ENCODE measurements at places on chromosomes 2 and 18. TPM values are rescaled to one million over a fixed set of nuclear protein-coding genes. Genes with fewer than 3 reads are reported as not detected.

Gene TCF23
- total RNA-seq, result not detected

DNA sequence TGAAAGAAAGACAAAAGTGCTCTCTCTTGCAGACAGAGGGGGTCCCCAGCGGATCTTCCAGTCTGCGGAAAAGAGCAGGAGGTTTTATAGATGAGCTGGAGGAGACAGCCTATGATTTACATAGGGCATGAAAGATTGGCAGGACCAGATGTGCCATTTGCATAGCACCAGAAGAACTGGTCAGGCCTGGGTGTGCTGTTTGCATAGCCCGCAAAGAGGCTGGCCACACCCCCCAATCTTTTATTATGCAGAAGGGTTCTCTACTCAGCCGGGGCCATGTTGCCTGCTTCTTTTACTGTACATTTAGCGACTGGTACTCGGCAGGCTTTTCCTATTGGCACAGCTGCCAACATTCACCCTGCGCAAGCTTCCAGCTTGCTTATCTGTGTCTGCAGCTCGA, 317.6 kb downstream of the GALR1 start:
- DNase-seq, result no peak

DNA sequence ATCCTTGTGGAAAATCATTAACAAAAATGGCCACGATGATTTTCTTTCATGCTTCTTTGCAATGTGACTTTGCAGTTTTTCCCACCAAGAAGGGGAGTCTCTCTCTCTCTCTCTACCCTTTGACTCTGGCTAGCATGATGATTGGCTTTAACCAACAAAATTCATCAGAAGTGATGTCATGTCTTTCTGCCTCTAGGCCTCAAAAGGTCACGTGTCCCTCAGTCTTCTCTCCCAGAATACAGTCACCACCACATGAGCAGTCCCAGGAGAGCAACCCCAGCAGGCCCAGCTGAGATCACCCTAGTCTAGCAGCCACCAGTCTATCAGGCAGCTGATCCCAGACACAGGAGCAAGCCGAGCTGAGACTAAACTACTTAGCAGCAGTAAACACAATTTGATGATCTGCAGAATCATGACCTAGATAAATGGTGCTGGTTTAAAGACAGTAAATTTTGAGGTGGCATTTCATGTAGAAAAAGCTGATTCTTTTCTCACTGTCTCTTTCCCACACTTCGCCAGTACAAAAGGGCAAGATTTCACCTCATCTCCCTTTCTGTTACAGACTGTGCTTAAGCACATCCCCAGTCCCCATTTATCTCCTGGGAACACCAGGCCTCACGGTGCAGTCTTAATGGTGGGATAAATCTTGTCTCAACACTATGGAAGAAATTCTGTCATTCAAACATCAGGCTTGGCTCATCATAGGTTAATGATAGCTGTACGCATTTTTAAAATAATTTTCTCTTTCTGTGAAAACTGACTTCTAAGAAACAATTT, 132.7 kb downstream of the SCG2 start:
- DNase-seq, result no peak

DNA sequence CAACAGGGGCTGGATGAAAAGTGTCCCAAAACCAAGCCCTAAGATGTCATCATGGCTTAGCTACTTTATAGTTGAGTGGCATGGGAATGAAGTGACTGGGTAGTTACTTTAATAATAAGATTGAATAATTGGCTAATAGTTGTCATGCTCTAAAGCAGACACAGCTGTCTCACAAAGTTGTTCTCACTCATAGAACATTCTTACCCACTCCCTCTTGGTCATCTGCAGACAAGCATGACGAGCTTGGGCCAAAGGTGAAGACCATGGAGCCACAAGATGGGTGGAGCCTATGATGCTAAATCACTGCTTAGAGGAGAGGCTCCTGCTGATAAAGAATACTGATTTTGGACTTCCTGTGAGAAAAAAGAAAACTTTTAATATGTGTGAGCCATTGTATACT, 62.4 kb upstream of the MMADHC start:
- no peak for DNase-seq

DNA sequence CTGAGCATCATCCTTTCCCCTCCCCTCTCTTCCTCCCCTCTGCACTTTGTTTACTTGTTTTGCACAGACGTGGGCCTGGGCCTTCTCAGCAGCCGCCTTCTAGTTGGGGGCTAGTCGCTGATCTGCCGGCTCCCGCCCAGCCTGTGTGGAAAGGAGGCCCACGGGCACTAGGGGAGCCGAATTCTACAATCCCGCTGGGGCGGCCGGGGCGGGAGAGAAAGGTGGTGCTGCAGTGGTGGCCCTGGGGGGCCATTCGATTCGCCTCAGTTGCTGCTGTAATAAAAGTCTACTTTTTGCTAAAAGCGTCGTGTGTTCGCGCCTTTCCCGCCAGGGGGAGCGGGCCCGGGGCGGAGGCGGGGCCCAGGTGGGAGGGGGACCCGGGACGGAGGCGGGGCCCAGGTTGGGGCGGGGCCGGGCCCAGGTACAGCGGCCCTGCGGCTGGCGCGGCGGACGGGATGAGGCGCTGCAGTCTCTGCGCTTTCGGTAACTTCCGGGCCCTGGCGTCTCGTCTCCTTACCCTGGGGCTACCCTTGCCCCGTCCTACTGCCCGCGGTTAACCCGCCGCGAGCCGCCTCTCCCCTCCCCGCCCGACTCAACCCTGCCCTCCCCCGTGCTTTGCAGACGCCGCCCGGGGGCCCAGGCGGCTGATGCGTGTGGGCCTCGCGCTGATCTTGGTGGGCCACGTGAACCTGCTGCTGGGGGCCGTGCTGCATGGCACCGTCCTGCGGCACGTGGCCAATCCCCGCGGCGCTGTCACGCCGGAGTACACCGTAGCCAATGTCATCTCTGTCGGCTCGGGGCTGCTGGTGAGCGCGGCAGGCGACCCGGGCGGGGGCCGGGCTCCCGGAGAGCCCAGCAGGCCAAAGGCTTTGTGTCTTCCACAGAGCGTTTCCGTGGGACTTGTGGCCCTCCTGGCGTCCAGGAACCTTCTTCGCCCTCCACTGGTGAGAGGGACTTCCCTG, at the start of gene KRTCAP3:
TSS of gene KRTCAP3 (plus strand) at position 424 of the 962 bp plus-strand sequence. CDS start at position 456, 32 bp downstream.
- DNase-seq, result no peak

Gene RPRM
- total RNA-seq, result not detected

DNA sequence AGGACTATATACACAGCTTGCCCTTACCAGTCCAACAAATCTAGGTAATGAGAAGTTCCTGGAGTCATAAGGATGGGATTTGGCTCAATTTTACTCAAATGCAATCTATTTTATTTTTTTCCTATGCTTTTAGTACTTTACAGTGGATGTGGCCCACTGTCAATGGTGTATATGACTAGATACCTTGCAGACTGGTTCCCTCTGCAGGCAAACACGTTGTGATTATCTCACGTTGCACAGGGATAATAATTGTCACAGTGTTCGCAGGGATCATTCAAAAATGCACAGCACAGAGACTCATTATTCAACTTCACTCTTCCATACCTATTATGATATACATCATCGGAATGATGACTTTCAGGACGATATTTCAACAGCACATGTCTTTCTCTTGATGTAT, 359.7 kb downstream of the MBD2 start:
- no peak for DNase-seq

- DNase-seq, result no peak
Measured at GRCh38 chr2:105239924-105240323, 1.6 kb upstream of the GPR45 start.

GRCh38 chr18:50313031-50313607, 25.6 kb upstream of the CXXC1 start:
- no peak for DNase-seq

Gene HOXD8
- 14.2 TPM for total RNA-seq

GRCh38 chr2:74426181-74426758, 4.7 kb downstream of the WDR54 start:
- no peak for DNase-seq

DNA sequence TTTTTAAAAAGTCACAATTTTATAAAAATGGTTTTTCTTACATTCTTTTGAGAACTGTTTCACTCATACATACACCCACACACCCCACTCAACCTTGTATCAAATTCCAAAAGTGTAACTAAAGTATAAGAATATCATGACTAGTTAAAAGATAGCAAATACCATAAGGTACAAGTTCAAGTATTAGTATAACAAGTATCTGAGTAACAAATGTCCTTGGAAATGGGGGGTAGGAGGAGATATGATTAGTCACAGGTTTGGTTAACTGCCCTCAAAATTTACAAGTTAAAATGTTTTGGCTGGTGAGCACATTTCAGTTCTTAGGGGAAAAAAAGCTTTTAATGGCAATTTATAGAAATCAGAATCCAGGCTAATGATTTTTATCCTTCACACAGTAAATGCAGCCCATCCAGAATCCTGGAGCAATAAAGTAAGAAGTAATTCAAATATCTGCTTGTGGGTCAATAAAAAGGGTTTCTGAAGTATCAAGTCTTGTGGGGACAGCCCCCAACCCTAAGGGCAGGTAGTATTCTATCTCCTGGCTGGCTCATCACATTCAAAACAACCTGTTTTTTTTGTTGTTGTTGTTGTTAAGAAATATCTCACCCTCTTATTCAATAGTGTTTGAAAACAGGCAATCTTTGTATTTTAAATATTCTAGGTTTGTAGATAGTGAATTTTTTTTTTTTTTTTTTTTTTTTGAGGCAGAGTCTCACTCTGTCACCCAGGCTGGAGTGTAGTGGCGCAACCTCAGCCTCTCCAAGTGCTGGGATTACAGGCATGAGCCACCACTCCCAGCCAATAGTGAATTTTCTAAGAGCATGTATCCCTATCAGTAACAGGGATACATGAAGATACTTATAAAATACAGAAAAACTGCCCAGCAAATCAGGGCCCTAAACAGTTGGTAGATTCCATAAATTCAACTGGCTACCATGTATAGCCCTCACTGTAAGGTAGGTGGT, 14.5 kb downstream of the IAH1 start:
- no peak for DNase-seq

GRCh38 chr18:57576316-57576715, 10.2 kb downstream of the FECH start:
- no peak for DNase-seq

Gene LHCGR
- not detected for total RNA-seq

- peak; percentile 44 for DNase-seq
Measured at GRCh38 chr2:173652767-173653431, 298.2 kb downstream of the CDCA7 start.

GRCh38 chr2:212549941-212550340, 11.3 kb upstream of the ERBB4 start:
- no peak for DNase-seq

Gene GMCL1
- total RNA-seq, result 9.4 TPM

- DNase-seq, result peak; percentile 18
Measured at GRCh38 chr2:178761759-178762371, 45.4 kb downstream of the TTN start.

Gene PTPRN
- total RNA-seq, result 0.47 TPM

- no peak for DNase-seq
Measured at GRCh38 chr2:77521548-77521891, 656 bp downstream of the LRRTM4 start.

GRCh38 chr2:13676269-13676668, 956.2 kb upstream of the LRATD1 start:
- DNase-seq, result no peak

DNA sequence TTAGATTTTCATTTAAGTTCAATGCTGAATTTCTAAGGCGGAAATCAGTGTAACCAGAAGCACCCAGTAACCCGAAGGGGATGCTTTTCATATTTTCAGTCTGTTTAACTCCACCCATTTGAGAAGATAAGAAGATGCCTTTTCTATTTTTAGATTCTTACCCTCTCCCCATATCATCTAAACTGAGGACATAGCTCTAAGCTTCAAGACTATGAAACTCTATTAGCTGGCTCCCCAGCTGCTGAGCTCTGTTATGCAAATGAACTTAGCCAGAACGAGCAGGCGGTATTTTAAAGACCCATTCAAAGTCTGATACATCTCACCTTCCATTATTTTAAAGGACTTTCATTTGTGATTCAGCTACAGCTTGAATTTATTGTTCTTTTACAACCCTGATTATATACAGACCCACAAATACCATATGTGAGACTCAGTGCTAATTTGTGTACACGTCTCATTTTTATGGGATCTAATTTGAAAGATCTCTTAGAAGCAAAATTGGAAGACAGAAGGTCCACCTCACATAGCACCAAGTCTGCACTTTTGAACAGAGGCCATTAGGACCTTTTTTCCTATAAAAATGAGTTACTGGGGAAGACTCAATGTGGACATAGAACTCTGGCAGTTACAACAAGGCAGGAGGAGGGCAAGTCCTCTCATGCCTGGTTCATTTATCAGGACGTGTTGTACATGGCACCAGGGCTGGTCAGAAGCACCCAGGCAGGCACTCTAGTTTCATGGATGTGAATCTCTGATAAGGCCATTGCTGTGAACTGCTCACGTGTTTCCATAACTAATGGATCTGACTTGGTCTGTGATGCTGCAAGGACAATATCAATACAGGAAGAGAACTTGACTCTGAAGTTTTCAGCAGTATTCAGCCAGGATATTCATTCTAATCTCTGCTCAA, 16.3 kb downstream of the CDC42EP3 start:
- no peak for DNase-seq

GRCh38 chr18:7447318-7448028, 119.6 kb upstream of the PTPRM start:
- DNase-seq, result no peak

GRCh38 chr2:32780961-32781360, 153.1 kb downstream of the TTC27 start:
- no peak for DNase-seq

Gene FN1
- 8,511 TPM for total RNA-seq

- no peak for DNase-seq
Measured at GRCh38 chr18:79392226-79392625, 3.5 kb upstream of the NFATC1 start.

- no peak for DNase-seq
Measured at GRCh38 chr2:225226441-225226840, 173.1 kb upstream of the NYAP2 start.

GRCh38 chr18:44652722-44653121, 28.0 kb upstream of the SETBP1 start:
- no peak for DNase-seq

- DNase-seq, result no peak
Measured at GRCh38 chr2:98869870-98870269, 66.2 kb downstream of the CRACDL start.

Gene OTOS
- total RNA-seq, result not detected

GRCh38 chr2:85662899-85663593, 5.0 kb downstream of the SFTPB start:
- peak; percentile 75 for DNase-seq

DNA sequence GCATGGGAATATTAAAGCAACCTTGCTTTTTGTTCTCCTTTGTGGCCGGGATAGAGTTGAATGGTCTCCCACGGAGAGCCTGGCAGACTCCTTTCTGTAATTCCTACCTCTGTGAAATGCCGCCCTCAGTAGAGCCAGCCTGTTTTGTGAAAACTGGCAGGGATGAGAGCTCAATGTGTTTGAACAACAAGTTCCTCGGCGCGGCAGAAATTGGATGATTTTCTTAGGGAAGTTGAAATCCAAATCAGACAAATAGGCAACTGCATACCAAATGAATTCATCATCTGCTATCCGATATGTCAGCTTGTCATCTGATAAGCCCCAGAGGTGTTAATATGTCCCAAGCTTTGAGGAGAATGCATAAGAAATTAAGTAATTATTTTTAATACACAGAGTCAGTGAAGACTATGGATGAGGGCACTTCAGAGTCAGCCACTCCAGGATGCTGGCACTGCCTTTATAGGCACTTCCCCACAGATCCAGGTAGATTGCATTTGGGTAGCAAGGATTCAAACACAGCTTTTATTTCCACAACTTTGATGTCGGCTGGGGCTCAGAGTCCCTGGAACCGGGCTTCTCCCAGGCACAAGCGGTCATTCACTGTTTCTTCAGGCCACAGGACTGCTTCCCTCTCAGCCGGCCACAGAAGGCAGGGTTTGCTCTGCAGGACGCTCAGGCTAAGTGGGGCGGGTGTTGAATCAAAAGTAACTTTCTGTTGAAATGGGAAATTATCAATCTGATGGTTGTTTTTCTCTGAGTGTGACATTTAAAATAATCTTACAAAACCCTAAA, 82.8 kb upstream of the REV1 start:
- DNase-seq, result no peak
